ENCODE measurements at places on chromosomes 7 and 10.

DNA sequence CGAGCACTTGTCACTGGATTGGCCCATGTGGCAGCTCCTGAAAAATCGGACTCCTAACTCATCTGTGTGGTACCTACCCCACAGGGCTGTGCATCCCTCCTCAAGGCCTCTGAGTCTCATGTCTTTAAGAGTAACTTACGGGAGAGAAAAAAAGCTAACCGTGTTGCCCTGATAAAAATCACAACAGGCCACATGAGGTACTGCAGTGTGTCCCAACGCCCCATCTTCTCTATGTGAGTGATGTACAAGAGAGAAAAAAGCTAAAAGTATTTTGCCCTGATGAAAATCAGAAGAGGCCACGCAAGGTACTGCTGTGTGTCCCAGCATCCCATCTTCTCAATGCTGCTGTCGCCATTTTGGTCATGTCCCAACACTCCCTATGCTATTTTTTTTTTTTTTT is 41.2 kb upstream of the ADRB1 start:
- DNase-seq, result no peak

GRCh38 chr7:22765609-22766008 is 38.6 kb downstream of the IL6 start:
- DNase-seq, result no peak

GRCh38 chr7:77254429-77254828 is 54.8 kb upstream of the FGL2 start:
- no peak for DNase-seq

DNA sequence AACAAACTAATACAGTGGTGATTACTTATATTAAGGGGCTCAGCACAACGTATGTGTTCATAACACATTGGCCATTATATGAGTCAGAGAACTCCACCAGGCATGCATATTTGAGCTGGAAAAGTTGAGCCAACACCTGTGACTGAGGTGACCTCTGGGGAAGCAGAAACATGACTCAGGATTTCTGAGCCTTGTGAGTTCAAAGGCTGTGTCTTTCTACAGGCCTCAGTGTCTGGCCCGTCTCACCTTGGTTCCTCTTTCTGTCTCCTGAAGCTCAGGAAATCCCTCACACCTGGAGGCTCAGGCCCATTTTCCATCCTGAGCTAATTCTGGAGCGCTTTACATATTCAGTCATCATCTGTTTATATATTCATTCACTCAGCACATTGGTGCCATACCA is 230.9 kb upstream of the AGK start:
- no peak for DNase-seq

- DNase-seq, result no peak
Observed at GRCh38 chr7:84196084-84196503, 1.5 kb upstream of the SEMA3A start.

GRCh38 chr7:105222953-105223352 is 165.8 kb downstream of the SRPK2 start:
- DNase-seq, result no peak

GRCh38 chr7:19114551-19114855 is 2.9 kb downstream of the TWIST1 start:
- no peak for DNase-seq

- DNase-seq, result no peak
Observed at GRCh38 chr10:110609605-110610004, 34.5 kb upstream of the RBM20 start.

DNA sequence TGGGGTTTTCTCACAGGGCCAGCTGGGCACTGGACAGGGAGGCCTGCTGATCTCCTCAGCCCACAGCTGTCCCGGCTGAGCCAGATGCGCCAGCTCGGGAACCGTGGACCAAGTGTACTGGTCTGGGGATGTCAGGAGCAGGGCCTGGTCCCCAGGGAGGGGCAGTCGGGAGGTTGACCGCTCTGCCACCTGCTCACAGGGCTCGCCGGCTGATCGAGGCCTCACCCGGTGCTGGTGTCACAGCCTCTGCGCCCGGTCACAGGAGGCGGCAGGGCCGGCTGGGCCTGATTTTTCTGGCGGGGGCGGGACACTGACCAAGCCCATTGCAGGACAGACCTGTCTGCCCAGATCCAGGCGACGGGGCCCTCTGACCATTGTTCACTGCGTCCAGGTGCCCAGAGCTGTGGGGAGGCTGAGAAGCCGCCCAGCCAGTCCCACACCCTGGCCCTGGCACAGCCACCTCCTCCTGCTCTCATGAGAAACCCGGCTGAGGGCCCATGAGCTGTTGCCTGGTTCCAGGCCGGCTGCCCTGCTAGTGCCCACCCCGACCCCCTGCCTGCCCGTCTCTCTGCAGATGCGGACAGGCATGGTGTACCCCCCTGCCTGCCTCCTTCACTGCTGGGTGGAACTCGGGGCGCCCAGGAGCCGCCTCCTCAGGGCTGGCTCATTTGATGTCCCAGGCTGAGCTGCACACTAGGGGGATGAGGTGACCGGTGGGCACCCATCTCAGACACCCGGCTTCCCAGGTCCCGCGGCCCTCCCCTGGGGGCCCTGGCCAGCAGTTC is 3.0 kb upstream of the TMEM184A start:
- DNase-seq, result peak; percentile 62
